ENCODE measurements at places on chromosomes 3 and 15.

DNA sequence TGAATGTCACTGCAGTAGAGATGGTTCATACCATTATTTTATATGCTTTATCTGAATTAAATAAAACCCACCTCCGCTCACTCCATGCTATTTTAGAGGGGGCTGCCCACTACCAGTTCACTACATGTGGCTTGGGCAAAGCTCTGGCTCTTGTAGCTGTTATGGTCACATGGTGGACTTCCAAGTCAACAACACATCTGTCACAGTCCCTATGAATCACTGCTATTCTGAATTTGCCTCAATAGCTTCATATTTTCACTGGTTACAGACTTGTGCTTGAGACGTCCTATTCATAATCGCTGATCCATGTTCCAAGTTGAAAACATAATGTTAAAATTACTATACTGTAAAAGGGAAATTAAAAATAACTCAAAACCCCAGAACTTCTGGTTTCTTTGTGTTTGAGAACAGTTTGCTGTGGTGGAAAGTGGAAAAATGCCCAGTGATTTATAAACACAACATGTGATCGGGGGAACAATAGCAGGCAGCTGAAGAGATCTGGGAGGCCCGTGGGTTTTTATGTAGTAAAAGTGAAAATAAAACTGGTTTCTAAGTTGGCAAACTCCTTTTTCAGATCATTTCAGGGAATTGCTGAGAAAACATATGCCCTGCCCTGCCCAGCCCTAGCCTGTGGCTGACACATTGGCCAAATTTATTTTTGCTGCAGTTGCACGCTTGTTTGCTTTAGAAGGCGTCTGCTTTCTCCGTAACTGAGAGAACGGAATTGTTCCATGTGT, 128.8 kb upstream of the PRR23C start:
- DNase-seq: no peak

DNA sequence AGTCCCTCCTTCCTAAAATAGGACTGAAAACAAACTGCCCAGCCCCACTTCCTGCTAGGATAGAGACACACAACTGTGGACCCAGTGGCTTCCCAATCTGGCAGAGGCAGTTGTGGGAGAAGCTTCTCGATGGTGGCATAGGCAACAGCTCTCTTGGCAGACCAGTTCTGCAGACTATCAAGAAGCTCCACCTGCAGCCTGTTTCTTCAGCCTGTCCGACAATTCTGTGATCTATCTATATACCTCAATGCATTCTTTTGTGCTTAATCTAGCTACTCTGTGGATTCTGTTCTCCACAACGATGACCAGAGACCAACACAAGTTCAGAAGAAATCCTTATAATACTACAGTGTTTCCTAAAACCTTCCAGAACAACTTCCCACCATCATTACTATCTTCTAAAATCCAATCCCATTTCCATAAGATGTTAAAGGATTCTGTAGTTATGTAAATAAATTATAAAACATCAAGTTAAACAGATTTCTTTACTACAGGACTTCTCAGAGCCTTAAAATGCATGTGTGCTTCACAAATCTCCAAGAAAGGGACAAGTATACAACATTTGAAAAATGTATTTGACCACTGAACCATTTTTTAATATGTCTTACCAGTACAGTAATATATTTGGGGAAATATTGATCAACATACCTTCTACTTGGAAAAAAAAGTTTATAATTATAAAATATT, 57.7 kb downstream of the IGF2BP2 start:
- DNase-seq: no peak

DNA sequence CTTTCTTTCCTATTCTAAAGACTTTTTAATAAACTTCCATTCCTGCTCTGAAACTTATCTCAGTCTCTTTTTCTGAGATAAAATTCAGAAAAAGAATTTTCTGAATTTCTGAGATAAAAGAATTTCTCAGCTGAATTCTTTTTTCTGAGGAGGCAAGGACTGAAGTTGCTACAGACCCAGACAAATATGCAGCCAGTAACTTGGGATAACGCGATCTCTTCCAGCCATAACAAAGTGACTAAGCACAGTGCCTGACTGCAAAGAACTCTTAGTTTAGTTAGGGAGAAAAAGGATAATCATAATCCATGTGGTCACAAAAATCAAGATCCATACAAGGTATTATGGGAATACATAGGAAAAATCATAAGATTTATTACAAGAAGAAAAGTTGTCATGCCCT, 222.0 kb upstream of the GAP43 start:
- no peak for DNase-seq

DNA sequence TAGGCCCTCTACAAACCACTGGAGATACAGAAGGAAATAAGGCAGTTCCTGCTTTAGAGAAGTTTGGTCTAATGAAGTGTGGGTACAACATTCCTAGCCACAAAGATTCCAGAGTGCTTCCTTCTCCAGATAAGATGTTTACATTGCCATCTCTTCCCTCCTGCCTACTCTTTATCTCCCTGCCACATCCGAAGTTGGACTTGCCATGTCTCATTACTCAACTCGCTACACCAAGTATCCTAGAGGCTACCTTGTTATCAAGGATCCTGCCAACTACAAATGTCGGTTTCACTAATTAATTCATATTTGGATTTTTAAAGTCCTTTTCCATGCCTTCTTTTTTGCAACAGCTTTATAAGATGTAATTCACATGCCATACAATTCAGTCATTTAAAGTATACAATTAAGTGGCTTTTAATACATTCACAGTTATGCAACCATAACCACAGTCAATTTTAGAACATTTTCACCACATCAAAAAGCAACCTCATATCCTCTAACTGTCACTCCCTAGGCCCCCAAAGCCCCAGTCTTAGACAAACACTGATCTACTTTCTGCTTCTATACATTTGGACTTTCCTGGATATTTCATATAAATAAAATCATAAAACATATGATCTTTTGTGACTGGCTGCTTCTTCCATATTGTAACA, 53.7 kb upstream of the CSTA start:
- DNase-seq: no peak

GRCh38 chr15:61794881-61795280, 265.4 kb downstream of the VPS13C start:
- DNase-seq: no peak

GRCh38 chr3:111531446-111531845, 10.6 kb upstream of the CD96 start:
- DNase-seq: no peak

DNA sequence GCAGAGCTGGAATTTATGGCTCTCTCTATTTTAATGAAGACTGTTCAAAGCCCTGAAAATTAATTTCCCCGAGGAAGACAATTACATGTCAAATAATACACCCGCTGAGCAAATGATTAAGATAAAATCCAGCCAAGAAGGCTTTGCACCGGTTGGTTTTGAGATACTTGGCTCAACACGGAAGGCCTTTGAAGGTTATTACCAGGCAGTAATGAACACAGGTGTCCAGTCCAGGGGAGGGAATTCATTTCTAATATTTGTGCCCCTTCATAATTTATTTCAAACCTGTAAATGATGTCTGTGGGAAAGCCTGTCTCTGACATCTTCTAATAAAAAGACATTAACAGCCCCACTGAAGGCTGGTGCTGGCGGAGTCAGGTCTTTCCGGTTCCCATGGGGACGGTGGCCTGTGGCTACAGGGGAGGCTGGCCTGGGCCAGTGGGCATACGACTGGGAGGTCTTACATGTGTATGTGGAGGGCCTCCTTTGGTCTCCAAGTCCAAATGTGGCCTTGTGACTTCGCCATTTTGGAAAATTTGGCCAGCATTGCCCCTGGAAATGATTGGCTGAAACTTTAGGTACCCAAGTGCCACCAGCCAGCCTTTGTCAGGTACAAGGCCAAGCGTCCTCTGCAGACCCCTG, 49.9 kb upstream of the IQSEC1 start:
- no peak for DNase-seq

GRCh38 chr15:60660290-60661051, 181.5 kb upstream of the ICE2 start:
- DNase-seq: no peak

GRCh38 chr3:12180218-12180617, 21.5 kb upstream of the TIMP4 start:
- no peak for DNase-seq

DNA sequence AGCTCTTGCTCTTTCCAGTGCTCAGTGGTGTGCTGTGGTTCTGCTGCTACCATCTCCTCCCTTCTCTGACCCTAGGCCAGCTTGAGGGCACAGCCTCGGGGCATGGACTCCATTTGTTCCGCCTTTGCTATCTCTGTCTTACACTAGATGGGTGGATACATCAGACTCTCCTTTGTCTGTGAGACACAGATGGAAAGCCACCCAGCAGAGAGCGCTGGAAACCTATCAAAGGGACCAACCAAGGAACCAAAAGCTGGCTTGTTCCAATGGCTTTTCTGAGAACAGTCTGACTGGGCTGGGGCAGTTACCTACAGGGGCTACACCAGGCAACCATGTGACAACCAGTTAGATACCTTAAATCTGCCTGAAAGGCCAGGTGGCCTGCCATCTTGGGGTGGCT, 63.8 kb downstream of the NPTN start:
- no peak for DNase-seq

All from HuH-7 (cell line).